T-helper 2 cell (primary cell): ENCODE measurements at places on chromosomes 4 and X.

DNA sequence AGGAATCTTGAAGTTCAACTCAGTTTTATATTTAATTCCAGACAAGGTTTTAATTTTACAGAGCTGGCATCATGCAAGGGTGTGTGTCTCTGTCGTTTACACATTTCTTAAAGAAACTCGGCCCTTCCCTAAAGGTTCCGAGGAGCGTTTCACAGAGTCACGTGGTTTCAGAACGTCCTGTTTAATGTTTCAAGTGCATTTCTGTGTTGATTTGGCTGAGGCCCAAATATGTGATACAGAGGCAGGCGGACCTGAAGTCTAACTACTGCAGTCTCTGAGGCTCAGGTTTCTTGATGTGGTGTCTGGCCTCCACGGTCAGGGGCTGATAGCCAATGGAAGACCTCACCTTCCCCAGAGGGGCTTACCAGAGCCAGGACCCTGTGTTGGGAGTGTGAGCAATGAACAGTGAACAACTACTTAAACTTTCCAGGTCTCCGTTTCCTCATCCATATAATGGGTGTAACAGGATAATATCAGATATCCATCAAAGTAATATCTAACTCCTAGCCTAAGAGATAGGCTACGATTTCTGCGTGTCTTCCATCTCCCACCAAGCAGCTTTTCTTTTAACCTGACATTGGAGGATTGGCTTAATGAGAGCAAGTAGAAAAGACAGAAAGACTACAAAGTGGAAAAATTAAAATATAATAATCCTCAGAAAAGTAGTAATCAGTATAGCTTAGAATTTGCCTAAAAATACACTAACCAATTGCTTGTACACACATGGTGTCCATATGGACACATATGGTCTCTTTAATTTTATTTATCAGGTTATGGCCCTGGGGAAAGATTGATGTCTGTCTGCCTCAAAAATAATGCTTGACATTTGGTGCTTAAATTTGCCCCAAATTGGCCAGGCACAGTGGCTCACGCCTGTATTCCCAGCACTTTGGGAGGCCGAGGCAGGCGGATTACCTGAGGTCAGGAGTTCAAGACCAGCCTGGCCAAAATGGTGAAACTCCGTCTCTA is 50.0 kb upstream of the TRIM2 start:
- DNase-seq, result no peak

GRCh38 chrX:110741213-110741796 is 54.3 kb downstream of the CHRDL1 start:
- no peak for DNase-seq

- DNase-seq, result no peak
Measured at GRCh38 chrX:152960115-152960514, 33.8 kb downstream of the PNMA5 start.

DNA sequence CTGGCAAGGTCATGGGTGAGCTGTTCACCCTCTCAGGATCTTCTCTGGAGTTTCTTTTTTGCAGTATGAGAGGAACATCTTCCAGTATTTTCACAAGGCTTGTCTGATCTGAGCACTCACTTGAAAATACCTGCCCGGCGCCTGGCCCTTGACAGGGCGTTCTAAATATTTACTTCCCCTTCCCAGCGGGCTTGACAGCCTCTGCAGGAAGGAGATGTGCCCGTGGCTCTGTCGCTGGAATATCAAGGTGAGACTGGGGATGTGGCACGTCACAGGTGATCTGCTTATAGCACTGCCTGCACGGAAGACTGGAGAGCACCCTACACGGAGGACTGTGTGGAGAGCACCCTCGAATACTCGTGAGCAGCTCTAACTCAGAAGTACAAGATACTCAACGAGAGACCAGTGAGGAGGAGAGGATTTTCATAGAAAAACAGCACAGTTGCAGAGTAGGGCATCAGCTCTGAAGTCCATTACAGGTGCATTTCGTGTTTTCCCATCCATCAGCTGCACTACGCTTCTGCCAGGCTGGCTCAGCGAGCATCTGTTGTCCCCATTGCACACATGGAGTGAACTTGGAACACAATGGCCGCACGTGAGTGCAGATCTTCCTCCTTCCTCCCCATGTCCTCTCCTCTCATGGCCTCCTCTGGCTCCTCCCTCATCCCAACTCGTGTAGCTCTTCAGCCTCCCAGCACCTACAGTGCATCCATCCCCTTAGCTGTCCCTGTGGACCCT is 32.1 kb downstream of the ZBTB49 start:
- DNase-seq, result no peak

- DNase-seq, result no peak
Measured at GRCh38 chr4:39466747-39467146, 7.9 kb downstream of the LIAS start.

DNA sequence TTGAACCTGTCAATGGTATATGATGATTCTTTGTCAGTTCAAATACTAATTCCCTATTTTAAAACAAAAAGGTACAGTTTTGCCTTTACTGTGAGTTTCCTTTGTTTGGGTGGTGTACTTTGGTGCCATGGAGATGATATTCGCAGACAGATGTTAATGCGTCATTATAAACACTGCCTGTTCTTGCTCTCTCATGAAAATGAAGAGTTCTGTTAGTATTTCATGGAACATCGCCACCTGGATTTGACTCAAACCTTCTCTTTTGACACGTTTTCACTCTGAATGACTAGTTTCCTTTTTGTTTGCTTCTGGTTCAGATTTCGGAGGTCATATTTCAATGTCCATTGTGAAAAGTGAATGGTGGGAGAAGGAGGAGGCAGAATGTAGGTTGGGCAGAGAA is 6.9 kb upstream of the CTSO start:
- no peak for DNase-seq

DNA sequence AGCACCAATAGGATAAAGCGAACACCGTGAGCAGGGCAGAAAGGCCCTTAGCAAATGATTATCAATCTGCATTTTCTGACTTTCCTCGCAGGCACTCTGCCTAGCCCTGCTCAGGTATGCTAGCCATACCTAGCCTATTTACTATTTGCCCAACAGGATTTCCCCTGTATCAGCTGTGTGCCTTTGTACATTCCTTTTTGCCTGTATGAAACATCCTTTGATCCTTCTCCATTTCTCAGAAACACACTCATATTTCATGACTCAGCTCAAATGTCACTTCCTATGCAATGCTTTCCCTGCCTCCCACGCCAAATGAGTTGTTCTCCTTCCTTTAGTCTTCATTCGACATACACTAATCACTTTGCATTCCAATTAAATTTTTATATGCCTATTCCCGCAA is 37.2 kb downstream of the PCDH7 start:
- no peak for DNase-seq

DNA sequence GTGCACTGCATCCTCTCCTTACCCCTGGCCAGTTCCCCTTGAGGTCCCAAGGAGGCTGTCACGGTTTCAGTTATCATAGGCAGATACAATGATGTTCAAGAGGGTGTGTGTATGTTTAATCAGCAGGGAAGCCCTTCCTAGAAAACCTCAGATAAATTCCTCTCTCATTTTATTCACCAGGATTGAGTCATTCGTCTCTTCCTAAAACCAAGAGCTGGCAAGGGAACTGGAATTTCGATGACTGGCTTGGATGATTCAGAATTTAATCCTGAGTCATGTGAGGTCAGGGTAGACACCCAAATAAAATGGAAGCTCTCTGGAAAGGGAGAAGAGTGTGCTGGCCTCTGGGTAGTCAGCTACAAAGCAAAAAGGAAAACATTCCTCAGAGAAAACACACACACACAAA is 106.2 kb upstream of the RAPGEF2 start:
- DNase-seq, result no peak

DNA sequence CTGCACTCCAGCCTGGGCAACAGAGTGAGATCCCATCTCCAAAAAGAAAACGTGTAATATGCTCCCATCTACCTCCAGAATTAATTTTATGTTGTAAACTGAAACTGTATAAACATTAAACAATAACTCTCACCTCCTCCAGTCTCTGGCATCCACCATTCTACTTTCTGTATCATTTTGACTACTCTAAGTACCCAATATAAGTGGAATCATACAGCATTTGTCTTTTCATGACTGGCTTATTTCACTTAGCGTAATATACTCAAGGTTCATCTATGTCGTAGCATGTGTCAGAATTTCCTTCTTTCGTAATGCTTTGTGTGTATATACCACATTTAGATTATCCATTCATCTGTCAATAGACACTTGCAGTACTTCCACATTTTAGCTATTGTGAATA is 20.6 kb downstream of the F8 start:
- no peak for DNase-seq

- DNase-seq, result no peak
Measured at GRCh38 chrX:19990151-19990555, 708 bp downstream of the BCLAF3 start.

DNA sequence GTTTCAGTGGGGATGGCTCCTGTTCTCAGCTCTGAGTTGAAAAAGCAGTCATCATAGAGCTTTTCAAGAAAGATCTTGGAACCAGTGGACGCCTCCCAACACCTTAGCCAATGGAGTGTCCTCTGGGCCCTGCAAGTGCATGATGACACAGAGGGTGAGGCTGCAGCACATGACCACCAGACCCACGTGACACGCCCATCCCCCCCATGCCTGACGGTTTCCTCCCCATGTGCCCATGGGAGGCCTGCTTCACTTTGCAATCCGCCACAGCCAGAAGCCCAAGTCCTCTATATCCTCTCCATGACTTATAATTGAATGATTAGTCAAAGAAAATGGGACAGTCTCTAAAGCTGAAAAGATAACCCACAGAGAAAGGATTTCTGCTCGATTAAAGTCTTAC is 187.0 kb downstream of the AFAP1 start:
- no peak for DNase-seq

DNA sequence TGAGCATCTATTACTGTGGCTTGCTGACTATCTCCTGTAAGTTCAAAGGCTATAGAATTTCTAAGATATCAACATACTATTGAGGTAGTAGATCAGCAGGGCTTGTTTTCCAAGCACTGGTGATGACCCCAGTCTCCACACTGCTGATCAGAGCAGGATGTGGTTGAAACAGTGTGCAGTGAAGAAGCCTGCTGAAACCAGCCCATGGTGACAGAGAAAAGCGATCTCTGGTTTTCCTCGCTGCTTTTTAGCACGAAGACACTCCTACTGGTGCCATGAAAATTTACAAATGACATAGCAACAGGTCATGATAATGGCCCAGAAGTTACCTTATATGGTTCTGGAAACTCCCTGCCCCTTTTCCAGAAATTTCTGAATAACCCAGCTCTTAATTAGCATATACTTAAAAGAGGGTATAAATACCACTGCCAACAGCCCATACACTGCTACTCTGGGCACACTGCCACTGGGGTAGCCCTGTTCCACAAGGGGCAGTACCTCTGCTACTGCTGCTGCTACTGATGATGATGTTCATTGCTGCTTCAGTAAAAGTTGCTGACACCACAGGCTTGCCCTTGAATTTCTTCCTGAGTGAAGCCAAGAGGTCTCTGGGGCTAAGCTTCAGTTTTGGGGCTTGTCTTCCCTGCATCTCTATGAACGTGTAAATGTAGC is 1689.5 kb upstream of the PCDH10 start:
- no peak for DNase-seq

- DNase-seq, result no peak
Measured at GRCh38 chrX:110004215-110004614, 1.3 kb downstream of the TMEM164 start.

DNA sequence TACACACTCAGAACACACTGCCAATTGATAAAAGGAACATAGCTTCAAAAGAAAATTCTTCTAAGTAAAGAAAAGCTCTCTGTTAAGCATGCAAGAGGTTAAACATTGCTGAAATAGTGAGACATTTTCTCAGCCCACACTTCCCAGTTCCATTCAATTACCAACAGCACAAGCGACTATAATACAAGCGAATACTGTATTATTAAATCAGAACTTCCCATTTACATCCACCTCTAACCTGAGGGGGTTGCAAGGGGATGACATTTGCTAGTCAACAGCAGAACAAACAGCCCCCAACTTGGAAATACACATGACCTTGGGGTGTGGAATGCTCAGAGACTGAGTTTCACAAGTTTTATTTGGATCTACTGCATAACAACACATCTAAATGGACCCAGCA is 1.1 kb downstream of the FSTL5 start:
- DNase-seq, result no peak

- no peak for DNase-seq
Measured at GRCh38 chrX:21255032-21255618, 119.1 kb upstream of the CNKSR2 start.

DNA sequence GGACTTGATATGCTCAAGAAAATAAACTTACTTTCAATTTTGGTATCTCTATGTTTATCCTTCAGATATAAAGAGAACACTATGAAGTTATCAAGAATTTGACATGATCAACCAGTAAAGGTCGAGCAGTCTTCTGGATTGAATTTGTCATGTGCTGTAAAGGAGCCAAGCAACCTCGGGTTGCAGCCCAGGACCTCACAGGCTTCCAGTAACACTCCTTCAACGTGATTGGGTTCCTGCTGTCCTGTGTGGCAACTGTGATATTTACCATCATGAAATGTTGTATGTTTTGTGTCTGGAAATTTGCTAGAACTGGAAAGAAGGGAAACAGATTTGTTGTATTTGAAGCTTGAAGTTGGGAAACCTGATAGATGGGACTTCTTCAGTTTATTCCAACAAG is 52.0 kb upstream of the UGT2B7 start:
- no peak for DNase-seq

GRCh38 chr4:126955292-126956183 is 677.2 kb upstream of the INTU start:
- DNase-seq, result no peak

GRCh38 chr4:185744946-185745345 is 67.0 kb downstream of the SORBS2 start:
- no peak for DNase-seq

GRCh38 chr4:172927096-172927814 is 241.4 kb upstream of the GALNT7 start:
- DNase-seq, result no peak

- DNase-seq, result no peak
Measured at GRCh38 chr4:149980941-149981340, 97.3 kb upstream of the DCLK2 start.

DNA sequence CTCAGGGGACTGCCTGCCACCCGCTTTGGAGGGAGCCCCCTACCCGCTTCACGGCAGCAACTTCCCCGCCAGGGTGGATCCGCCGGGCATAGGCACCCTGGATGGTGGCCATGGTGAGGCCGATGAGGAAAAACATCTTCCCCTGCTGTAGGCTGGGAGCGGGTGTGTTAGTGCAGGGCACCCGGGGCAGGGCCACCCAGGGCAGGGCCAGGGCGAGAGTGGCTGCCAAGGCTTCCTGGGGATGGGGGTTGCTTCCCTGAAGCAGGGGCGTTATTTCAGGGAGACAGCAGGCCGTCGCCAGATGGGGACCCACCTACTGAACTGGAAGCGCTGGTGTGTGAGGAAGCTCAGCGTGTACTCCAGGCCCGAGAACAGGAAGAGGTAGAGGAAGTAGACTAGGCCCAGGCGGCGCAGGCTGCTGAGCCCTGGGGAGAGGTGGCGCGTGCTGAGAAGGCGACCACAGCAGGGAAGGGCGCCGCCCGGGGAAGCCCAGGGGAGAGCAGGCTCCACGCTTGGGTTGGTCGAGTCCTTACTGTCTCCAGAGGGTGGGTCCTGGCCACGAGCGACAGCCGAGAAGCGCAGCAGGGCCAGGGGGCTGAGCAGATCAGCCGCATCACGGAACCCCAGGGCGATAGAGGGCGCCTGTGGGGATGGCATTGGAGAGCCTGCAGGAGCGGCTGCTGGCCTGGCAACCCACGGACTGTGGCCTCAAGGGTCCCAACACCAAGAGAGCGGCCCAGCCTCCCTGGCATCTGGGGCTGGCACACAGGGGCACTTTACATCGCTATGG is 31.5 kb downstream of the NOP14 start:
- no peak for DNase-seq
